ENCODE measurements at places on chromosomes 12 and 14. TPM values are rescaled to one million over a fixed set of nuclear protein-coding genes. Genes with fewer than 3 reads are reported as not detected.

AJUBA gene
- 9.7 TPM for total RNA-seq

AQP2 gene
- 3.0 TPM for total RNA-seq

CNTN1 gene
- total RNA-seq = 42.8 TPM

SPRING1 gene
- 36.8 TPM for total RNA-seq

C1QL4 gene
- total RNA-seq = not detected

PSMA3 gene
- total RNA-seq = 93.0 TPM

LRRIQ1 gene
- total RNA-seq = 0.42 TPM

PRMT5 gene
- 30.5 TPM for total RNA-seq

CEBPE gene
- not detected for total RNA-seq

TMEM233 gene
- 2.7 TPM for total RNA-seq

CIT gene
- 2.3 TPM for total RNA-seq

EXOC3L4 gene
- total RNA-seq = not detected

GPR162 gene
- 1.1 TPM for total RNA-seq

PLEKHG7 gene
- total RNA-seq = not detected

CLEC1A gene
- total RNA-seq = 5.1 TPM

KCNJ8 gene
- total RNA-seq = 8.1 TPM

SERPINA5 gene
- 4.4 TPM for total RNA-seq

CCDC197 gene
- total RNA-seq = not detected

SLC2A13 gene
- 14.5 TPM for total RNA-seq

GUCY2C gene
- not detected for total RNA-seq

CD163L1 gene
- 2.5 TPM for total RNA-seq

IAPP gene
- total RNA-seq = not detected

COX8C gene
- not detected for total RNA-seq

KRT82 gene
- not detected for total RNA-seq

PRPH gene
- total RNA-seq = not detected

IL26 gene
- not detected for total RNA-seq
